Brain pericyte (primary cell): ENCODE measurements at places on chromosomes 3 and 15.

DNA sequence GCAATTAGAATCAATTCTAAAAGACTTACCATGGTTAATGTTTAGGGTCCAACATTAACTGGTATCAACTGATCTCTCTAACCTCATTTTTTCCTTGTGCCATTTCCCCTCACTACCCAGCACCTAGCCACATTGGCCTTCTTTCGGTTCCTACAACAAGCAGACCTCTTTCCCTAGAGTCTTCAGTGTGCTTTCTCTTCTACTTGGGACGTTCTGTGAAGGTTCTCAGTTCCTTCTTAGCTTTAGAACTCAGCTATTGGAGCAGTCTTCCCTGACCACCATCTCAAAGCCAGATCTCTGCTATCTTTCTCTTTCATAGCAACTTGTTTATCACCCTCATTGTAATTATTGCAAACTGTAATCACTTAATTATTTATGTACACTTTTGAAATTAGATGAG, 31.5 kb upstream of the MINDY4B start:
- no peak for DNase-seq

DNA sequence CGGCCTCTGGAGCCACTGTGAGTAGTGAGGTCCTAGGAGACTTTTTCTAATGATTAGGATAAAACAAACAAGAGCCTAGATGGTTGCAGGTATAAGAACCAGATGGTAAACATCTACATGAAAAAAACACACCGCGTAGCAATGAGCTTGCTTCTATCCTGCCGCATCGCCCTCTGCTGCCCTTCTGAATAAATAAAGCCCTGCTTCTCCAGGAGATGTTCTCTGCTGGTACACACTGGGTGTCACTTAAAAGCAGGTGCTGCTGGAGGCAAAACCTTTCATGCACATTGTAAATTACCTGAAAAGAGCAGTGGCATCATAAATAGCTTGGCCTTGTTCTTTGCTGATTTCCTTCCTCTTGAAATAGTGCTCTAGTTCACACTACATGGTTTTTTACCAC, 164.4 kb upstream of the TOPAZ1 start:
- no peak for DNase-seq

DNA sequence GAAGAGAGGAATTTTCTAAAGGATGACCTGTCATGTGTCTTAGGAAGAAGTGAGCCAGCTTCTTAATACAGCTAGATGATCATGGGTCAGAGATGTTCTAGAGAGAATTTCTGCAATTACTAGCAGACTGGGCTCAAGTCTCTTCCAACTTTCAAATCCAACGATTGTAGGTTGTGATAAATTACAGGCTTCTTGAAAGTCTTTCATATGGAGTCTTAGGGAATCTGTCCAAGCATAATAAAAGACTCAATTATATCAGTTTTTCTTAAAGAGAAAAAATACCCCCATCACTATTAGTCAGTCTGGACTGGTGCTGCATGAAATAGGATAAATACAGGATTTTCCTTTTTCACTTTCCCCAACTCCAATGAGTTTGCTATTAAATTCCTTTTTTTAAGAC, 59.1 kb downstream of the DRD3 start:
- DNase-seq: no peak

GRCh38 chr15:28122038-28122949, 23.2 kb upstream of the OCA2 start:
- no peak for DNase-seq

DNA sequence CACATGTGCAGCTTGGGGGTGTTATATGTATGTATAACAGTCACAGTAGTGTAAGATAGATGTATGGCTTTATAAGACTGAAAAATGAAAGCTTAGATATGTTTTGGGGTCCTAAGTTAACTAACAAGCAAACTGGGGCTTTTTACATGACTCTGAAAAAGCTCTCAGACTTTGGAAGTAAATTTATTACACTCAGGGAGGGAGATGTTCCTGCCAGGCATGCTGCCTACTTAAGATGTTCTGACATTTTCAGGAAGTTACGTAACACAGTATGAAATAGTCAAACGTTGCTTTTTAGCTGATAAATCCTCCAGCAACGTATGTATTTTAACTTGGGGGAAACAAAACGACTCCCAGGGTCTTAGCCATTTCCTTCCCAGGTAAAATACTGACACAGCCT, 1.7 kb upstream of the IFT57 start:
- DNase-seq: no peak
